Astrocyte of the cerebellum (primary cell): ENCODE measurements at places on chromosomes 7 and 10.

DNA sequence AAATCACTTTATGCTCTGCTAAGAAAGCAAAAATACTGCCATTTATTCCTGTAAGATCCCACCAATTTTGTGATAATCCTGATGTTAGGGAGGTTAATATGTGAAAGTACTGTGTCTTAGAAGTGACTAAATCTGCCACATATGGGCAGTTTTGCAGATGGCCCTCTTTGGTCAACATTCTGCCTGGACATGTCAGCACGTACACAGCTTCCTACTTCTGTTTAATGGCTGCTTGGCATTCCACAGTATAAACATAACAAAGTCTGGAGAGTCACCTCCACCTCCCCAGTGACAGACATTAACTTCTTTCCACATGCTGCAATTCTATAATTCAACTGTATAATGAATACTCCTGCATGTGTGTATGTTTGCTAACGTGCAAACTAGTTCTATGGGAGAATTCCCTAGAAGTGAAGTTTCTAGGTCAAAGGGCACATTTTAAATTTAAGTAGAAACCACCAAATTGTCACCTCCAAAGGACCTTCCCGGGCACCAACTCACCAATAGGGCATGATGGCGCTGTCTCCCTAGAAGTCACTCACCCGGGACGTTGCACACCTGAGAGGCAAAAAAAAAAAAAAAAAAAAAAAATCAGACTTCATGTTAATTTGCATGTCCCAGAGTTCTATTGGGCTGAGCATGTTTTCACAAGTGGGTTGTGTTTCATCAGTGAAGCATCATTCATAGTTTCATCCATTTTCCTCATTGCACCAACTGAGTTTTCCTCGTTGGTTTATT lies 38.9 kb downstream of the MKI67 start:
- no peak for DNase-seq

DNA sequence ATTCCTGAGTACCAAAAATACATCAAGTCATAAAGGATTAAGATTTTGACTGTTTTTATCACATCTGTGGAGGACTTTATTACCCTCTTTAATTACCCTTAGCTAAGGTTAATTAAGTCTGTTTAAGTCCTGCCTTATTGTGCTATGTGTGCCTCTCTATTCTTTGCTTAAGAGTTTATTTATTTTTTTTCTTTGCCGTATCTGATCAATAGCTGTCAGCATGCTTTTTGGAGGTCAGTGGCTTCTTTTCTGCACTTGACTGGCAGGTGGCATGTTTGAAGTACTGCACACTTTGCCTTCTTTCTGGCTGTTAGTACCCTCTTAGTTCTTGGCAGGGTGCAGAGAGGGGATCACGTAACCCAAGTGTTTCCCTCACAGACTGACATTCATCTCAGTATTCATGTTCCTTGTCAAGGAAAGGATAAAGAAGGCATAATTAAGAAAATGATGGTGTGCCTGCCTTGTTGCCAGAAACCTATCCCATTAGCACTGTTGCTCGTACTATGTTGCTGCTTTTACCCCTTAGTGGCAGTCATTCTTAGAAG lies 225.8 kb downstream of the EXOC4 start:
- DNase-seq: no peak

DNA sequence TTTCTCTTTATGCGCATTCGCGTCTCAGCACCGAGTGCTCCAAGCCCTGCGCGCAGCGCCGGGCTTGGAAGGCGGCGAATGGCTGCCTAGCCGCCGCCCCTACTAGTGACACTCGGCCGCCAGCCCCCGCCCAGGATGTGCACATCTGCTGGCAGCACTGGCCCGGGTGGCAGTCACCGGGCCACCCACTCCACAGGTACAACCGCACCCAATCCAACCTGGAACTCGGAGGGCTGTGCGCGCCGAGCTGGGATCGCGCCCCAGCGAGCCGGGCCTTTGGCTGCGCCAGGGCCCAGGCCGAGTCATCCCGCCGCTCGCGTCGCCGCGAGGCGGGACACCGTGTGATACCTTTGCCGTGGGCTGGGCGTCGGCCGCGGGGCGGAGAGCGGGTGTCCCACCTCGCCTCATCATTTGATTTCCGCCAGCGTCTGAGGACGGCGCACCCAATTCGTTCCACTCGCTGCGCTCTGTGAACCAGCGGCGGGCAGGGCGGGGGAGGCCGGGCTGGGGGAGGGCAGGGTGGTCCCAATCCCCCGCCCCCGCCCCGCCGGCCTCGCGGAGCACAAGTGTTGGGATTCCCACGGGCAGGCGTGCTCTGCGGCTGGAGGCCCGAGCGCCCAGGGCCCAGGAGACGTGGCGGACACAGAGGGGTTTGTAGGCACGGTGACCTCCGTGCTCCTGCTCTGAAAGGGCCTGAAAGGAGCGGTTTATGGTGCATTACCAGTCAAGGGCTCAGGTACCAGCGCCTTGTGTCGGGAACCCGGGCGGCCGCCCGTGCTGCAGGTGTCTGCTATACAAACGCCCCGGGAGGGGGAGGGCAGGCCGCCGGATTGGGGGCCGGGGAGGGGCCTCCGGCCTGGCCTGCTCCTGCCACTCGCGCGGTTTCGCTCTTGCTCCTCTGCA lies 17.8 kb upstream of the PTF1A start:
- no peak for DNase-seq

GRCh38 chr10:110138197-110138812 lies 69.1 kb upstream of the MXI1 start:
- peak; percentile 62 for DNase-seq

DNA sequence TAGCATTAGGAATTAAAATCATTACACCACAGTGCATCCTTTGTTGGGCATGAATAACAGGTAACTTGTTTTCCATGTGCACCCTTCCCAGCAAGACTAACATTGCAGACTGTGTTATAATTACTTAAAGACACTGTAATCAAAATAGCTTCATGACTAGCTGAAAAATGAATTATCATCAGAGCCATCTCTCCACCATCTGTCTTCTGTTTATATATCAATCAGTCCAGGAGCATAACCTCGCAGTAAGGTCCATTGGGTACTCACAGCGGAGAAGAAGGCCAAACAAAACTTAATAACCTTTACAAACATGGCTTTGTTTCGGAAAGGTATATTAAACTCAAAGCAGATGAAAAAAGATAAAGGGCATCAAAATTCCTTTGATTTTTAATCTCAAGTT lies 90.6 kb downstream of the ODAD2 start:
- DNase-seq: no peak

DNA sequence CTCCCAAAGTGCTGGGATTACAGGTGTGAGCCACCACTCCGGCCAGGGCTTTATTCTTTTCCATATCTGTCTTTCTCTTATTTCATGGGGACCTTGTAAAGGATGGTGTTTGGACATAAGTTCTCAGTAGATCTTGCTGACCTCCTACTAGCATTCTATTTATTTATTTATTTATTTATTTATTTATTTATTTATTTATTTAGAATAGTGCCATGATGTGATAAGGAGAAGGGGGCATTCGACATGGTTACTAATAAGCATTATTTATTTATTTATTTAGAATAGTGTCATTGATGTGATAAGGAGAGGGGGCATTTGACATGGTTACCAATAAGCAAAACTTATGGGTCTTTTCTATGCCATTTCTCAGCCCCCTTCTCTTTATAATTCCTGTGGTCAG lies 176.9 kb downstream of the LRRC4 start:
- DNase-seq: no peak

- peak; percentile 52 for DNase-seq
Measured at GRCh38 chr7:70698219-70698832, 433.6 kb upstream of the GALNT17 start.

DNA sequence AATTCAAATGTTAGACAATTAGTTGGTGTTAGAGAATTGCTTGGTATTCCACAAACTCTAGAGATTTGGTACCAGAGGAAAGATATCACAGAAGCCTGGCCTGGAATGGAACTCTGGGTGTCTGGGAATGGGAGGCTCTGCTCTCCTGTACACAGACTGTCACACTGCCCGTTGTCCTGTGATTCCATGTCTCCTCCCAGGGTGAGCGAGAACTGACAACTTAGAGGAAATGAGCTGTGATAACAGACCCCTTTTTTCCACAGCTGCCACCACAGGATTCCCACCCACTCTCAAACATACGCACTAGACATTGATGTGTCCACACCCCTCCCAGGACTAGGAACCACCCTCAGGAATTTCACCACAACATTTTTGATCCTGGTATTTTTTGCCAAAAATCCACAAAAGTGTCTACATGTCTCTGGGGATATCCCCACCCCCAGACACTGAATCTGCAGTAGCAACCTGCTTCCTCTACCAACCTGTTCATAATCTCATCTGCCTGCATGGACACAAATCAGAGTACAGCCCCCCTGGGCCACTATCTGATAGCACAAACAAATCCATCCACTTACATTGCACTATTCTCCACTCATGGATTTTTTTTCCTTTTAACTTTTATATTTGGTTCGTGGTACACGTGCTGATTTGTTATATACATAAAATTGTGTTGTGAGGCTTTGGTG lies 4.7 kb downstream of the ZNF273 start:
- DNase-seq: peak; percentile 2

DNA sequence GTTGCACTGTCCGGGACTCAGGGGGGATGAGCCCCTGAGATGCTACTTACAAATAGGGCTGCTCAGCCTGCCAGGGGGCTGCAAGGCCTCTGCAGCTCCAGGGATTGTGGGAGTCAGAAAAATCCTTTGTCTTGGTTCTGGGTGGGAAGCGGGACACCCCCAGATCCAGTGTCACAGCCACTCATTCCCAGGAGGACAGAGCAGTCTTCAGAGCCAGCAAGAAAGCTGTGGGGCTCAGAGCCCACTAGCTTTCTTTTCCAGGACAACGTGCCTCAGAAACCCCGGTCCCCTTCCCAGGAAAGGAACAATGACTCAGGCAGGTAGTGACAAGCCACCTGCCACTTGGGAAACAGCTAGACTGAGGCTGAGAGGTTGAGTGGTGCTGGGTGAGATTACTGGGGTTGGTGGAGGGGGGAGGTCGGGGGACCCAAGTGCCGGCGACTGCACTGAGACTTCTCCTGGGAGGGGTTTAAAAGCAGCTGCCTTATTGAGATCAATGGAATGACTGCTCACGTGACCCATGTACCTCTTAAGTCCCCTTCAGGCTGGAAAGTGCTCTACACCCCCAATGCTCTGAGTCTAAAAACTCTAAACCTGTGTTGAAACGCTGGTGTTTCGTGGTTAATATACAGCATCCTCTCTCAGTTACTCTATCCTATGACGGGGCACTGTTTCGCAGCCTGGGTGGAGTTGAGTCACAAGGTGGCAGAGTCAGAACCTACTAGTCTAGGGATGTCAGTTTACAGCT lies 123.6 kb downstream of the UBE2H start:
- DNase-seq: no peak
